Activated naive CD8-positive, alpha-beta T cell treated with anti-CD3 and anti-CD28 coated beads for 36 hours (primary cell): ENCODE measurements at places on chromosomes 2 and 18.
A peak's percentile ranks its signal among the peaks of the same experiment; 100 is the strongest.

DNA sequence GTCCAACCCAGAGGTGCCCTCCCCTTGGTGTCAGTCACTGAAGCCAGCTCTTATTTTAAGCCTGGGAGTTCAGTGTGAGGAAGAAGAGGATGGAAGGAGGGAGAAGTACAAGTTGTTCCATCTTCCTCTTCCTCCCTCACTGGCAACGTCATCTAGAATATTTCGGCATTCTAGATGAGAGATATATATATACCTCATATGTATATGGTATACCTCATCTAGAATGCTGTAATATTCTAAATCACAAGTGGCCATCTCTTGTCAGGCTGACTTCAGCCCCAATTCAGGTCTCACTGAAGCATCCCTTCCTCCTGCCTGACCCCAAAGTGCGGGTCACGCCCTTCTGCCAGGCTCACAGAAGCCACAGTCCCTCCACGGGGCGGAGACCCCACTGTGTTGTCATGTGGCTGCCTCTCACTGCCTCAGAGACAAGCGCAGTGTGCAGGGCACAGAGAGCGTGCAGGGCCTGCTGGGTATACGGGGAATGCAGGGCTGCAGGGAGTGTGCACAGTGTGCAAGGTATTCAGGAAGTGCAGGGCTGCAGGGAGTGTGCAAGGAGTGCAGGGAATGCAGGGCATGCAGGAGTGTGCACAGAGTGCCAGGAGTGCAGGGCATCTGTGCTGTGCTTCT lies 32.8 kb upstream of the B3GNT7 start:
- no peak for DNase-seq

DNA sequence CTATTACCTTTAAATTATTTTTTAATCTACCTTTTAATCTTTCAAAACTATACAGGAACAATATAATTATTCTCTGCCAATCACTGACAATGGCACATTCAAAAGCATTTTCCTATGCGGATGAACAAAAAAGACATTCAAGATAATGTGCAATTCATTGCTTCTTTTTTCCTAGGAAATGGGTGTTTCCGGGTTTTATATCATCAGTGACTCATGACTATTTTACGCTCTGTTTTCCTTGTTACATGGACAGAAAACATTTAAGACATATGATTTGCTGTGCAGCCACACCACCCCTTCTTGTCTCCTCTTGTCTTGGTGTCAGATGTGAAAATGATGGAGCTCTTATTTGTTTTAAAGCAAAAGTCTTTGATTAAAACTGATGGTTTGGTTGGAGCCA lies 184.7 kb upstream of the LINC00305 start:
- no peak for DNase-seq

DNA sequence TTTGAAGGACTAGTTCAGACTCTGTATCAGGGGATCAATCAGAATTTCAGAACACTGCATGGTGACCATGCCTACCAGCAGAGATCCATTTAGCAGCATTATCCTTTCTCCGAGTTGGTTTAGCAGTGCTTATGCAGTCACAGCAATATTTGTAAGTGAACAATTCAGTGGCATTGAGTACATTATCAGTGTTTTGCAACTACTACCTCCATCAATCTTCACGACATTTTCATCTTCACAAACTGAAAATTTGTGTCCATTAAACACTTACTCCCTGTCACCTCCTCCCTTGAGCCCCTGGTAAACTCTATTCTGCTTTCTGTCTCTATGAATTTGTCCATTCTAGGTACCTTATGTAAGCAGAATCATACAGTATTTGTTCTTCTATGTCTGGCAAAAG lies 20.1 kb downstream of the SLC9A2 start:
- no peak for DNase-seq

DNA sequence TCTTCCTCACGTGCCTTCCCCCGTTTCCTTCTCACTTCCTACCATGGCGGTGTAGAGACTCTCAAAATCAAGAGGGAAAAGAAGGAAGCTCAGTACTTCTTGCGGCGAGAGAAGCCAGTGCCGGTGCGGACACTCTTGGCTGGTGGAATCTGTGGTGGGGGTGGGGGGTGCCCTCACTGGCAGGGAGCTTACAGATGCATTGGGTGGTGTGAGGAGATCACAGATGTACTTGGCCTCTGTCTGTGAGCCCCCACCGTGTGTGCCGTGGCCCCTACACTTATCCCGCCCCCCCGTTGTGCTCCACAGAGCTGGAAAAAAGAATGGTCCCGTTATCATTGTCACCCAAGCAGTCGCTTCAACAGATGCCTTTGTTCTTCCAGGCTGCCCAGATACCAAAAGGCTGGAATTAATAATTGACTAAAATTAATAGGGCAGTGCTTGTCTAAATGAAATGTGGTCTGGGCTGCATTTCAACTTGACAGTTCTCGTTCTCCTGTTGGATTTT lies 79.8 kb downstream of the VAPA start:
- DNase-seq, result no peak

DNA sequence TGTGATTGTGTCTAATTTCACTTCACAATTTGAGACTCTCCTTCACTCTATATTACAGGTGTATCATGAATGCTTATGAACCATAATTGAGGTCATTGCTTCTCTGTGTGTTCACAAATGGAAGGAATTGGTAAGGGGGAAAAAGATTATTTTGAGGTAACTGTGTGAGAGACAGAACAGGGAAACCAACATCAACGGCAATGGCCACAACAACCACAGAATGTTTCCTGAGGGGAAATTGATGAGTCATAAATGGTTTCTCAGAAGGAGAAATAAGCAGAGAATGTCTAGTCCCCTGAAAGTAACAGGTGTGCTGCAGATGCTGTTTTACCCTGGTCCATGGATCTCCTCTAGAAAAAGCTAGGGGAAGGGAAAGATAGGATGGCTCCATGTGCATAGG lies 361.2 kb upstream of the GALNT5 start:
- DNase-seq, result peak; percentile 24

GRCh38 chr2:137705296-137705695 lies 259.0 kb upstream of the HNMT start:
- no peak for DNase-seq
